Posterior vena cava (tissue), 2 donors: ENCODE measurements at places on chromosomes 13 and 19. TPM values are rescaled to one million over a fixed set of nuclear protein-coding genes. Genes with fewer than 3 reads are reported as not detected.

CYP2F1 gene
- total RNA-seq, result not detected

AP1M2 gene
- total RNA-seq, result not detected

CEACAM20 gene
- total RNA-seq, result not detected

ZNF554 gene
- total RNA-seq, result 2.4 TPM

RNF113B gene
- total RNA-seq, result not detected

NR1H2 gene
- 82.3 TPM for total RNA-seq

PALM3 gene
- not detected for total RNA-seq

DNA sequence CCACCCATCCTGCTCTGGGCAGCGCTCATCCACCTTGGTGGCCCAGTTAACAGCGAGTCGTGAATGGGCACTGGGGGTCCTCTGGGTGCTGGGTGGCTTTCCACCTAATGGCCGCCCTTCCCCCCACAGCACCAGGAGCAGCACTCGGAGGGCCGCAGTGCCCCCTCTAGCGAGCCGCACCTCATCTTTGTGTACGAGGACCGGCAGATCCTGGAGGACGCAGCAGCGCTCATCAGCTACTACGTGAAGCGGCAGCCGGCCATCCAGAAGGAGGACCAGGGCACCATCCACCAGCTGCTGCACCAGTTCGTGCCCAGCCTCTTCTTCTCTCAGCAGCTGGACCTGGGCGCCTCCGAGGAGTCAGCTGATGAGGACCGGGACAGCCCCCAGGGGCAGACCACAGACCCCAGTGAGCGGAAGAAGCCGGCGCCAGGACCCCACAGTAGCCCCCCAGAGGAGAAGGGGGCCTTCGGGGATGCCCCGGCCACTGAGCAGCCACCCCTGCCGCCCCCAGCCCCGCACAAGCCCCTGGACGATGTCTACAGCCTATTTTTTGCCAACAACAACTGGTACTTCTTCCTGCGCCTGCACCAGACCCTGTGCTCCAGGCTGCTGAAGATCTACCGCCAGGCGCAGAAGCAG is 19.3 kb upstream of the F2RL3 start:
- DNase-seq, result no peak

DNA sequence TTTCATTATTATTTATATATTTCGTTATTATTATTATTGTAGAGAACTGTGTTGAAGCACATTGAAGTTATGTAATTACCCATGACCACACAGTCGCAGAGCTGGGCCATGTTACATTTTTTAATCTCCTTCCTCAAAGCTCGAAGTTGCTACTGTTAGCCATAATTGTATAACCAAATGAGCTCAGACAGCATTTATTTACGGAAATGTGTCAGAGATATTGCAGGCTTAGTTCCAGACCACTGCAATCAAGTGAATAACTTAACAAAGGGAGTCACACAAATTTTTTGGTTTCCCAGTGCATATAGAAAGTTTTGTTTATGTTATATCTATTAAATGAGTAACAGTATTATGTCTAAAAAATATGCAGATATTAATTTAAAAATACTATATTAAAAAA is 147.1 kb upstream of the SLITRK1 start:
- no peak for DNase-seq

- peak; percentile 97 for DNase-seq
Observed at GRCh38 chr13:23701636-23702035, 131.4 kb downstream of the TNFRSF19 start.

GRCh38 chr13:109162248-109163036 is 533.0 kb downstream of the MYO16 start:
- DNase-seq, result no peak

DNA sequence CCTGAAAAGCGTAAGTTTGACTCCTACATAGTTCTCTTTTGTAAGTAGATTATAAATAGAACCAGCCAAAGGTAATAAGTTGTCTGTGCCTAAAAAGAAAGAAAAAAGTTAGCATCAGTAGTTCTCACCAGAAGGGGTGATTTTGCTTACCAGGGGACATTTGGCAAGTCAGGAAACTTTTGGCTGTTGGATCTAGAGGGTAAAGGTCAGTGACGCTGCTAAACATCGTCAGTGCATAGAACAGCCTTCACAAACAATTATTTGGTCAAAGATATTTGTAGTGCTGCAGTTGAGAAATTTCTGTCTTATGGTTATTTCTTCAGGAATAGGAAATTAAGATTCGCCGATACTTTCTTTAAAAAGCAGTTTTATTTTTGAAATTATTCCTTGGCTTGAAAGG is 2.0 kb downstream of the USPL1 start:
- DNase-seq, result no peak

DNA sequence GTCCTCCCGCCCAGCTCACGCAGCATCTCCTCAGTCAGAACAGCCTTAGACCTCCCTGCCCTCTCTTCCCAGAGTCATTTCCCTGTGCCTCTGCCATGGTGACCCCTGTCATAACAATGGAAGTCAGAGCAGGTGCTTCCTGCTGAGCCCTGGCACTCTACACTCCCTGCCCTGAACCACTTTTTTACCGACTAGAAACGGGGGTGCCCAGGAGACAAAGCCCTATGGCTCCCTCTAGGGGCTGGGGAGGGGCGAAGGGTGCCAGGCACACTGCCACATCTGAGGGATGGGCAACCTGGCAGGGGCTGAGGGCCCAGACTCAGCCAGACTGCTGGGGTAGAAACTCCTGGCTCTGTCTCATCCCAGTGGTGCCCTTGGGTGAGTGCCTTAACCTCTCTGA is 16.4 kb downstream of the ZNF574 start:
- DNase-seq, result no peak

DNA sequence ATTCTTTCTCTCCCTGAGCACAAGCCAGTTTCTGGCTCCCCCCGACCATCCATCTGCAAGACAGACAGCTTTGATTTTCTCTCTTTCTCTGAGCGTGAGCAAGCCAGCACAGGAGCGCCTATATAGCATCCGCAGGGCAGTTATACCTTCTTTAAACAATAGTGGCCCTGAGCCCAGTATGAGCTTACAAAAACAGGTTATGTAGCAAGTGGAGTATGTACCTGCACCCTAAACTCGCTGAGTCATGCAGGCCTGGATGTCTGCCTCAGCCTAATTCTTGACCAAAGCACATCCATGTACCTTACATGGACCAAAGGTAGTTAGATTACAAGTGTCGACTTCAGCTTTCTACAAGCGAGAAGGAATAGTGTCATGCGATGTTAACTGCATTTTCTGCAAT is 61.7 kb downstream of the RAP2A start:
- DNase-seq, result no peak

GRCh38 chr19:48133094-48133493 is 22.5 kb upstream of the PLA2G4C start:
- no peak for DNase-seq

DNA sequence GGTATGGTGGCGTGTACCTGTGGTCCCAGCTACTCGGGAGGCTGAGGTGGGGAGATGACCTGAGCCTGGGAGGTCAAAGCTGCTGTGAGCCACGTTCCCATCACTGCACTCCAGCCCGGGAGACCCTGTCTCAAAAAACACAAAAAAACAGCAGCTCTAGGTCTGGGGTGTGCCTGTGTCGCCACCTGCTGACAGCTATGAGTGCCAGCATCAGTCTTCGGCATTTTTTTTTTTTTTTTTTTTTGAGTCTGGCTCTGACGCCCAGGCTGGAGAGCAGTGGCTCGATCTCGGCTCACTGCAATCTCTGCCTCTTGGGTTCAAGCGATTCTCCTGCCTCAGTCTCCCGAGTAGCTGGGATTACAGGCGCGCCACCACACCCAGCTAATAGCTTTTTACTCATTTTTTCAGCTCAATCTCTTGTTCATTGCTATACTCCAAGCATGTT is 10.1 kb downstream of the AP2S1 start:
- DNase-seq, result no peak

DNA sequence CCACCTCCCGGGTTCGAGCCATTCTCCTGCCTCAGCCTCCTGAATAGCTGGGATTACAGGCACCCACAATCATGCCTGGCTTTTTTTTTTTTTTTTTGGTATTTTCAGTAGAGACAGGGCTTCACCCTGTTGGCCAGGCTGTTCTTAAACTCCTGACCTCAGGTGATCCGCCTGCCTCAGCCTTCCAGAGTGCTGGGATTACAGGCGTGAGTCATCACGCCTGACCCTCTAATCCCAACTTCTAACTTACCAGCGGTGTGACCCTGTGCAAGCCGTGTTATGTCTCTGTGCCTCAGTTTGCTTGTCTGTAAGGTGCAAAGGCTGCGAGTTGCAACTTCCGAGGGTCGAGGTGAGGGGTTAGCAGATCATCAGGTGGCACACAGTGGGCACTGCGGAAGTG is 17.3 kb downstream of the ZSWIM4 start:
- DNase-seq, result no peak

- DNase-seq, result no peak
Observed at GRCh38 chr13:21138561-21138960, 37.8 kb downstream of the SKA3 start.

GRCh38 chr19:16301999-16302694 is 22.5 kb upstream of the KLF2 start:
- no peak for DNase-seq

DNA sequence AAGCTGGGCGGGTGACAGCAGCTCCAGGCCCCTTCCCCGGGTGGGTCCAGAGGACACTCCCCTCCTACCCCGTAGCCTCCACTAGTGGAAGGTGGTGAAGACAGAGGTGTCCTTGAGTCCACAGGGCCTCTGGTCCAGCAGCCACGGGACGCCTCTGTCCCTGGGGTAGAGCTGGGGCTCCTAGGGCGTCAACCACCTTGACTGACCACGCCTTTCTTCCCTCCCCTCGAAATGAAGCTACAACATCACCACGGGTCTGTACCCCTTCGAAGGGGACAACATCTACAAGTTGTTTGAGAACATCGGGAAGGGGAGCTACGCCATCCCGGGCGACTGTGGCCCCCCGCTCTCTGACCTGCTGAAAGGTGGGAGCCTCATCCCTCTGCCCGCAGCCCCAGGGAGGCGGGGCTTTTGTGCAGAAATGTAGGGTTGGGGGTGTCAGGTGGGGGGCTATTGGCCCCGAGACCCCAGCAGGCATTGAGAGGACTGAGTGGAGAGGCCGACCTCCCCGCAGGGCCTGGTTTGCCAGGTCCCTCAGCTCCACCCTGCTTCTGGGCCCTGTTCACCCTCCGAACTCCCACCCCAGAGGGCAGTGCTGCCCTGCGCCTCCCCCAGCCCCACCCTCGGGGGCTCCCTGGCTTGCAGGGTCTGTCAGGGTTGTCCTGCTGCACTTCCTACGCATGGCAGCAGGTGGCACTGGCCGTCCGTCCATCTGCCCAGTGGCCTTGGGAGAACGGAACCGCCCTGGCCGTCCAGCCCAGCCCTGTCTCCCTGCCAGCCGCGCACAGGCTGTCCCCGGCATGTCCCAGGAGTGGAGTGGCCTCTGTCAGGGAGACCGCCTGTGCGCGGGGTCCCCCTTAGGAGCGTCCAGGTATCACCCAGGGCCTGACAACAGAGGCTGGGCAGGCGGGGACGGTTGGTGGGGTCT is 15.7 kb downstream of the STK11 start:
- peak; percentile 91 for DNase-seq

DNA sequence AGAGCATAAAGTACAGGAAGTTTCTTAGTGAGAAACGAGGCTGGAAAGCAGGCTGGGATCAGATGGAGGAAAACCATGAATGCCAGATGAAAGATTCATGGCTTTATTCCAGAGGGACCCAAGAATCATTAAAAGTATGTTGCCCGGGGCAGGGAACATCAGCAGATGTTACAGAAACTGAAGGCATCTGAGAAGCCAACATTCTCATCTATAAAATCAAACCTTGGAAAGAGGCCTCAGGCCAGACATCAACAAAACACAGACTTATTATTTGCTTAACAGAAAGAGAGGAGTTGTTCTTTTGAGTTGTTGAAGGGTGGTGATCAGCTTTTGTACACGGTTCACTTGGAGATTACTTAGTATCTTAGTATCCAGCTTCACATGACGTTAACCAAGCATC is 543.6 kb downstream of the RFC3 start:
- no peak for DNase-seq

- no peak for DNase-seq
Observed at GRCh38 chr19:35058370-35058769, 16.8 kb downstream of the HPN start.
